ENCODE measurements at places on chromosomes 12 and 14.

GRCh38 chr12:6635856-6636531 lies at the start of gene LPAR5:
LPAR5 (minus strand) TSS chr12:6635959; CDS start chr12:6621248, 14,711 bp downstream.
- peak; percentile 31 for DNase-seq

GRCh38 chr14:54782751-54783659 lies 119.6 kb downstream of the GCH1 start:
- no peak for DNase-seq

DNA sequence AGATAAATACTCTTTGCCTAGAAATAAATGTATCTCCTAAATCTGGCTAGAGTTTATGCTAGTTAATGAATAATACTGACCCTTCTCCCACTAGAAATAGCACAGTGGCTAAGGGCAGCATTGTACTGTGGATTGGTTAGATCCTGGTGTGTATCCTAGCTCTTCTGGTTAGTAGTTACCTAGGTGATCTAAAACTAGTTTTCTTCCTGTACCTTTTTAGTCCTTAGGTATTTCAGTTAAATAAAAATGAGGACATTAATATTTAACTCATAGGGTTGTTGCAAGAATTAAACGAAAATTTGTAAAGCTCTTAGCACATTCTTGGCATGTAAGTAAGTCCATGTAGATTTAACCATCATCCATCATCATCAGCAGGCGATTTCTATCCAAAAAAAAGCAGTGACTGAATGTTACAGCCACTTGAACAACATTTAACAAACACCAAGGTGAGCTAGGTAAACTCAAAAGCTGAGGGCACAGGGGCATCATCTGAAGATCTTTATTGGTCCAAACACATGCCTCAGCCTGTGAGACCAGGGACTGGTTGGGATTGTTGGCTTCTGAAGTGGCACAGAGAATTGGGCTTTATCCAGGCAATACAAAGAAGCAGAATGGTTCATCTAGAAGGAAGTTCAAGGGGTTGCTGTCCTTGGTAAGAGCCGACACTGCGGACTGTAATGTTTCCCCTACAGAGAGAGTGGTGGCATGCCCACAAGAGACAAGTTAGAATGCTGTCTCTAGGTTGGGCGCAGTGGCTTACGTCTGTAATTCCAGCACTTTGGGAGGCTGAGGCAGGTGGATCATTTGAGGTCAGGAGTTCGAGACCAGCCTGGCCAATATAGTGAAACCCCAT lies 100.8 kb downstream of the GAS2L3 start:
- no peak for DNase-seq

DNA sequence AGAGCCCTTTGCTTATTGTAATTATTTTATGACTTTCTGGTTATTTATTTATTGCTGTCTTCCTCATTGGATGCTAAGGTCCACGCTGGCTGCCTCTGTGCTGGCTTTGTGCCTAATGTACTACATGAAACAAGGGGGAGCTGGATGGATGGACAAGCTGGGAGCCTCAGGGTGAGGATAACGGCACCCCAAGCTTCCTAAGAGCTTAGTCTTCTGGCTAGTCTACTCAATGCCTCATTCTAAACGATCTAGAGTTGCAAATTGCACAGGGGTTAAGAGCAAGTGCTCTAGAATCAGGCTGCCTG lies 172.0 kb downstream of the CHST11 start:
- no peak for DNase-seq

Data from RCC 7860 (cell line).